NCI-H1092 (cell line): ENCODE measurements at places on chromosomes 6 and 20.

DNA sequence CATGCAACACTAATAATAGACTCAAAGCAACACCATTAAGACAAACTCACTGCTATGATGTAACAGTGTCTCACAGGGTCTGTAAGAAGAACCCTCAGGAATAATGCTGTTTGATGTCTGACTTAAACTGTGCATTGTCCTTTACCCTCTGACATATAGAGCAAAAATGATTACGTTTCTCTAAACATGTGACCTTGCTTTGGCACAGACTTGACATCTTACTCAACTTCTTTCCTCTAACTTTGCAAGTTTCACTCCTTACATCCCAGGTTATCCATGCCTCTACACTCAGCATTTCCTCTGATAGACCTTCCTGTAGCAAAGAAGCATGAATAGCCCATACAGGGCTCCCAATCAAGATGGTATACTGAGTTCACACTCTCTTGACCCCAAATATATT lies 252.7 kb downstream of the UST start:
- no peak for DNase-seq

DNA sequence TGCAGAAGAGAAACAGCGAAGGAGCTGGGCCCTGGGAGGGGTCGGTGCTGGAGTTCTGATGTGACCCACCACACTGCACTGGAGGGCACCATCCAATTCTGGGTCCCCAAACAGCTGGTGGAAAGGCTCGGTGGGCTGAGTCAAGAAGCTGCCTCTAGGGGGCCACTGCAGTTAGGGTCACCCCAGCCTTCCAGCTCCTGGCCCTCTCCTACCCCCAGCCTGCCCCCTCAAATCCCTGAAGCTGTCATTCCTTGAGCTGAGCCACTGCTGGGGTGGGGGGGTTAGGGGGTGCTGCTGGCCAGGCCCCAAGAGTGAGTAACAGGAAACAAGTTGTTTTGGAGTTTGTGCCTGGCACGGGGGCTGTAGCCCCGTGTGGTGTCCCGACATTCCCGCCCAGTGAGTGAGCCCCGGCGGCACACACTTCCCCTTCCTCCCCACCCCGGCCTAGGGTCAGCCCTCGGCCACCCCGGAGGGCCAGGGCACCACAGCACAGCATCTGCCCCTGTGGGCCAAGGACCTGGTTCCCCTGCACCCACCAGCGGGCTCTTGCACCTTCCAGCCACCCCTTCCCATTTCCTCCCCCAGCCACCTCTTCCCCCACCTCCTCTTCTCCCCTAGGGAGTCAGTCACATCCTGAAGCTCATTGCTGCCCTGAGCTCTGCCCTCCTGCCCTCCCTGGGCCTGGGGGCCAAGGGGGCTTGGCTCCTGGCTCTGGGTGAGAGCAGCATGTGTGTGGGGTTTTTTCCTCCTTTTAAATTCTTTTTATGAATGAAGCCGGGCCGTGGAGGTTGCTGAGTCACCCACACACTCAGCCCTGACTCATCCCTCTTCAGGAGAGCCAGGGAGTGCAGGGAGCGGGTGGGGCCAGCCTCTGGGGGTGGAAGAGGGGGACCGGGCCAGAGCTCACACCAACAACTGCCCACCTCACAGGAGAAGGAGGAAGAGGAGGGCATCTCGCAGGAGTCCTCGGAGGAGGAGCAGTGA lies 4.6 kb downstream of the SMIM29 start:
- DNase-seq, result no peak

DNA sequence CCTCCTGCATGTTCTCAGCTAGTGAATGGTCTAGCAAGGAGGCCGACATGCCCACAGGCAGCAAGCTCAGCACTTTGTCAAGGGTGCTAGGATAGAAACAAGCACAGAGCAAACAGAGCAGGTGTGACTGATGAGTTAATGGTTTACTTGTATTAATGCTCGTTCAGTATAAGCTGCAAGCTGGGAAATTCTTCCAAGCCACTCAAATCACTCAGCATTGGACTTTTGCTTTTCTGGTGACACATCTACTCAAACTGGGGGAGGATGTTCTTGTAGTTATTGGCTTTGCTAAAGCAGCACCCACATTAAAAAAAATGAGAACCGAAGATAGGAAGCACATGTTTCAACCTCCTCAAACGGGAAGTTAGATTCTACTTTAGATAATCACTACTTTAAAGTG lies 43.1 kb upstream of the NEDD9 start:
- no peak for DNase-seq

DNA sequence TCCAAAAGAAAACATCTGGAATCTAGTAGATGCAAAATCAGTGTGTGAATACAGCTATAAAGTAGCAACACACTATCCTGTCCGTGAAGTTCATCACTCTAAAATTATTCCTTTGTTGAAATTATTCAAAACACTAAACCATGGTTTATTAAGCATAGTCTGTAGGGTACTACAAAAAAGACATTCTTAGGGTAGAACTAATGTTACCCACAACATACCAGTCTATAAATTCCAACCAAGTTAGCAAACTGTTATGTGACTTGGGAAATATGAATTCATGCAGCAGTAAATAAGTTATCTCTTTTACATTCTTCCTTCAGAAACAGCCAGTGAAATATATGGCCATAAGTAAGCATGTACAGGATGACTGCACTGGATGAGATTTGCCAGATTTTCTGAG lies 580.3 kb upstream of the ADGRB3 start:
- no peak for DNase-seq

DNA sequence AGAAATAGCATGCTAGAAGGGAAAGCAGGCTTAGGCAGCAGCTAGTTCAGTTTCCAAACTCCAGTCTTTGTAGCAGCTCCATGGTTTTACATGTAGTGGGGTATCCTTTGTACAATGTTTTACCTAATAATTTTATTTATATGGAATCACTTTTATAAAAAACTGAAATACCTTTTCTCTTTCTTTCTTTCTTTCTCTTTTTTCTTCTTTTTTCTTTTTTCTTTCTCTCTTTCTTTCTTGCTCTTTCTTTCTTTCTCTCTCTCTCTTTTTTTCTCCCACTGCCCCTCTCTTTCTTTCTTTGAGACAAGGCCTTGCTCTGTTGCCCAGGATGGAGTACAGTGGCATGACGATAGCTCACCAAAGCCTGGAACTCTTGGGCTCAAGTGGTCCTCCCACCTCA lies 41.4 kb upstream of the FYN start:
- no peak for DNase-seq

- no peak for DNase-seq
Observed at GRCh38 chr6:166955121-166955864, 1.1 kb downstream of the RNASET2 start.

- no peak for DNase-seq
Observed at GRCh38 chr20:14951105-14951504, 613.7 kb upstream of the FLRT3 start.
